ENCODE measurements at places on chromosomes 2 and 18. TPM values are rescaled to one million over a fixed set of nuclear protein-coding genes. Genes with fewer than 3 reads are reported as not detected.

DNA sequence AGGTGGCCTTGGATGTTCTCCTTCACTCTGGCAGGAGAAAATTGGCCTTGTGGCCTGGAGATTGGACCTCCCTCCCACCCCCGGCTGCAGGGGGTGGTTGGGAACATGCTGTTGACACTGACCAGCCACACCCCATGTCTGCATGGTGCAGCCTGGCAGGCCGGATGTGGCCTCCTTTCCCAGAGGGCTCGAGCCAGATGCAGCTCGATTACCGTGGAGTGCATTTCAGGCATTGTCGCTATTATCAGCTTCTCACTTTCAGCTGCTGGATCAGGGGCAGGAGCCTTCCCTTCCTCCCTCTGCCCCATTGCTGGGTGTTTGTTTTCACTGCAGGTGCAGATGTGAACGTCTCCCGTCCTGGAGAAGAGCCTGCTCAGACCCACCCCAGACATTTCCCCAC, 211.0 kb upstream of the SIX2 start:
- no peak for DNase-seq

DNA sequence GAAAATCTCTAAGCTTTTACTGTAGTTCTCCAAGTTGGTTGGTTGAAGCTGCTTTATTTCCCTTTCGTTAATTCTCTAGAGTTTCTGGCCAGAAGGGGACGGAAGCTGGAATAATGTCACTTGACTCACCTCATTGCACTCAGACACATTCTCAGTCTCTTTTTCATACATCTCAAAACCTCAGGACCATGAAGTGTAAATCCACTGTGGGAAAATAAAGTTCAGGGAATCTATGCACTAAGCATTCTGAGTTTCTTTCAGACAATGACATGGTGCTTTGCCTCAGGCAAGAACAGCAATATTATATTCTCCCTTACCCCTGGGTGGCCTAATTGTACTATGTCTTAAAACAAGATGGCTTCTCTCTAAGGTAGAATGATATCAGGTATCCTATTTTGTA, 167.8 kb downstream of the PRPF40A start:
- no peak for DNase-seq

DNA sequence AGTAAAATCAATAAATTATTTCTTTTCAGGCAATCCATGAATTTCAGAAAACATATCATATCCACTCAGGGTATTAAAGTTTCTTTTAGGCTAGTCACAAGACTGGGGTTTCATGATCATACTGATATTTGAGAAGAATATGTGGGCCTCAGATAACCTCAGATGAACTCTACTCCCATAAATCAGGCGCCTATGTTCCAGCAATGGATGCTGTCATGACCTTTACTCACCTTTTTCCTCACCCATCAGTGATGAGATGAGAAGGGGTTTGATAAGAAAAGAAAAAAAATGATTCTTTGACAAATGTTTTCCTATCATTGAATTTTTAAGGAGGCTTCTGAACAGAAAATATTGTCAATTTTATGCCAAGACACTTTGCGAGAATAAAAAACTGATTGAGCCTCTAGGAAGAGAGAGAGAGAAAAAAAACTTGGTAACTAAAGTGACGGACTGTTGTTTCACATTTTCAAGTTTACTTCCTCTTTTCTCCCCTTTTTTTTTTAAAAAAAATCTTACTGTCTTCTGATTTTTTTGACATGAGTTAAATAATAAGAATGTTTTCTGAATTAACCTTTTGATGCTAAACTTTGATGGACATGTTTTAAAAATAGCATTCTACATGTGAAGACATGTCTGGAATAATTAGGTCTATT, 309.1 kb upstream of the MAP2 start:
- no peak for DNase-seq

- DNase-seq, result no peak
These were observed 54.2 kb upstream of the FMNL2 start for GRCh38 chr2:152280780-152281179.

- no peak for DNase-seq
These were observed 108.9 kb upstream of the LGALSL start for GRCh38 chr2:64344999-64345576.

DNA sequence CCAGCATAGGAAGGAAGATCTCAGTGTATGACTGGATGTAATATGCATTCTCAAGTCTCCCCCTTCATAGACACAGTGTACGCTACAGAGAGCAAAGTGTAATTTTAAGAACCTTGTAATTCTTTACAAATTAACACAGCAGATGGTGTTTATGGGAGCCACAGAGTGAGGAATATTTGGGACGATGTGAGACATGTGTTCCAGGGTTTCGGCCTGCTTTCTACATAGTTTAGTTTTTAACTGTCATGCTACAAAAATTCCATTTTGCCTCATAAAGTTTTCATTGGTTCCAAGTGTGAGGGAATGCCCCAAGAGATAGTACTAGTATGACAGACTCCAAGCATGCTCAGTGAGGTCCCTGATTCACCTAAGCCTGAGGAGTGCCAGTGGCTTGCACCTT, 76.2 kb upstream of the LRRTM1 start:
- no peak for DNase-seq

- no peak for DNase-seq
These were observed 28.8 kb downstream of the SP140 start for GRCh38 chr2:230254152-230254881.

DNA sequence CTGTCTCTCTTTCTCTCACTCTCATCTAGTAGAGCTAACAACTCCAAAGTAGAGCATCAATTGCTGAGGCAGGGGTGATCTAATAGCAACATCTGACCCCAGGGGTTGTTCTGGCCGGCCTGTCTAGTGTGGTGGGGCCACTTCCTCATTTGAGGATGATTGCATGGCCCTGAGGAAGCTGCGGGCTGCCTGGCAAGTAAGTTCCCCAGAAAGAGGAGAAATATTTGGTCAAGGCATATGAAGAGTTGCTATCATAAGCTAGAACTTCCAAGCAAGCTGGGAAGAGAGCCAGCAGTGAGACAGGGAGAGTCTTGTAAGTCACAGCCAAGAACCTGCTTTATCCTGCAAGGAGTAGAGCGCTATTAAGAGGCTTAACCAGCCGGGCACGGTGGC, 50.8 kb upstream of the TMEM87B start:
- DNase-seq, result no peak

GRCh38 chr2:52178845-52179244, 1146.9 kb upstream of the NRXN1 start:
- no peak for DNase-seq

DNA sequence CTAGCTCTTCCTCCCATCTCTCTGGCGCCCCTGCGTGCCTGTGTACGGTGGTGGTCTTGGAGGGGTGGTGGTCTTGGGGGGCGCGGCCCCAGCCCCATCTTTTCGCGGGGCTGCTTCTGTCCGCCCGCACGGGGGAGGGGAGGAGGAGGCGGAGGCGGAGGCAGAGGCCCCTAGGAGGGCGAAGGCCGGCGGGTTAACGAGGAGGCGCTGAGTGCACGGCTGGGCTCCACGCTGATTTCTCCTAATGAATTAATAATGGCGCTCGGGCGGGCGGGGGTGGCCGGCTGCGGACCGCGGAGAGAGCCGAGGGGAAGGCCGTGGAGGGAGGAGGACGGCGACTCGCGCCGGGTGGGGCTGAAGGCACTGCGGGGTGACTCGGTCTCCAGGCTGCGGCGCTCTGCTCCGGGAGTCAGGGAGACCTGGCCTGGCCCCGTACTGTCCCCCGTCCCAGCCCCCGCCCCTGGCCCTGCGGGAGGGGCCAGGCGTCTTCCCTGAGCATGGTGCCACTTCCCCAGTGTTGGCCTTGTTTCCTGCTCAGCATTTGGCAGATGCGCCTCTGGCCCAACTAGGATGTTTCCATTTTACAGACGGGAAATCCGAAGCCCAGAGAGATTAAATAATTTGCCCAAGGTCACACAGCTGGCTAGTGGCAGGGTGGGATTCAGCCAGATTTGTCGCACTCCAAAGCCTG, 6.0 kb downstream of the GAREM2 start:
- no peak for DNase-seq

DNA sequence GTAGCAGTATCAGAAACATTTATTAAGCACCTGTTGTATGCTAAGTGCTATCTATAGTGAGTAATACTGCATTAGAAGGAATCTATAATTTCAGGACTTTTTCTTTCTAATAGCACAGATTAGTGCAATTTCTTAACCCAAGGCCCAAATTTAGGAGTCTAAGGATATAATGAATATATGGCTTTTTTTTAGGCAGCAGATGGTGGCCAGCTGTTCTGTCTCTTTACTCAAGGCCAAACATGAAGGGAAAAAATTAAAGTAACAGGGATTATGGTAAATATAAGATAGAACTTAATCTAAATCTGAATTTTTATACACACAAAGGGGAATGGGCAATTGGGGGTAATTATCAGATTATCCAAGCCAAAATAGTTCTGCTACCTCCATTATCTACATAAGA, 230.6 kb upstream of the SP5 start:
- no peak for DNase-seq

- DNase-seq, result peak; percentile 13
These were observed 80.1 kb upstream of the SMAD7 start for GRCh38 chr18:49030692-49031443.

- no peak for DNase-seq
These were observed 570 bp upstream of the ECEL1 start for GRCh38 chr2:232488097-232488711.

CNGA3 gene
- not detected for total RNA-seq

SATB2 gene
- total RNA-seq, result 2.3 TPM

LCT gene
- not detected for total RNA-seq

POTEC gene
- not detected for total RNA-seq

SP140L gene
- total RNA-seq, result 21.5 TPM

EGR4 gene
- not detected for total RNA-seq
